H1 (cell line): ENCODE measurements at places on chromosomes 2 and 18. TPM values are rescaled to one million over a fixed set of nuclear protein-coding genes. Genes with fewer than 3 reads are reported as not detected.
A peak's percentile ranks its signal among the peaks of the same experiment; 100 is the strongest.

Gene ASB18
- polyA plus RNA-seq = not detected in 2 replicates

DNA sequence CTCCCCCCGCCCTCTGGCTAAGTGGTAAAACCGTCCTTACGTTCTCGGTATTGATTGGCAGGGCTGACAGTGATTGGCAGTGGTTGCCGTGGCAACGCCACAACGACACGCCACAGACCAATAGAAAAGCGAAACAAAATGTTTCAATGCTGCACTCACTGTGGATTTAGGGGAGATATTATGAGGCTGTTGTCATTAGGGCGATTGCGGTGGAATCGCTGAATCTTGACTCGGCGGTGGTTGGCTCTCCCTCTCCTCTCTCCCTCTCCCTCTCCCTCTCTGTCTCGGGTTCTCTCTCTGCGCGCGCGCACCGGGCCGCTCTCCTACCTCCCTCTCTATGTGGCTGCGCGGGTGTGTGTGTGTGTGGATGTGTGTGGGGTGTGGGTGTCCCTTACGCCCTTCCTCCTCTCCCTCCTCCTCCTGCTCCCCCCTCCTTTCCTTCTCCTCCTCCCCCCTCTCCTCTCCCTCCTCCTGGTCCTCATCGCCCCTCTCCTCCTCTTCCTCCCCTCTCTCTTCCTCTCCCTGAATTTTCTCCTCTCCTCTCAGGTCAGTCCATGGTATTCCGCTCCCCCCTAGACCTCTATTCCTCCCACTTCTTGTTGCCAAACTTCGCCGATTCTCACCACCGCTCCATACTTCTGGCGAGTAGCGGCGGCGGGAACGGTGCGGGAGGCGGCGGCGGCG is at the start of gene SIX3:
Gene SIX3 (plus strand): TSS at position 152 of the 684 bp plus-strand sequence. CDS start 403 bp downstream, at position 555.
- DNase-seq = no peak

GRCh38 chr2:7880566-7880965 is 801.3 kb upstream of the ID2 start:
- no peak for DNase-seq

GRCh38 chr2:190791347-190791975 is 89.2 kb upstream of the GLS start:
- DNase-seq = no peak

- no peak for DNase-seq
Observed at GRCh38 chr2:121690095-121690494, 40.8 kb upstream of the CLASP1 start.

DNA sequence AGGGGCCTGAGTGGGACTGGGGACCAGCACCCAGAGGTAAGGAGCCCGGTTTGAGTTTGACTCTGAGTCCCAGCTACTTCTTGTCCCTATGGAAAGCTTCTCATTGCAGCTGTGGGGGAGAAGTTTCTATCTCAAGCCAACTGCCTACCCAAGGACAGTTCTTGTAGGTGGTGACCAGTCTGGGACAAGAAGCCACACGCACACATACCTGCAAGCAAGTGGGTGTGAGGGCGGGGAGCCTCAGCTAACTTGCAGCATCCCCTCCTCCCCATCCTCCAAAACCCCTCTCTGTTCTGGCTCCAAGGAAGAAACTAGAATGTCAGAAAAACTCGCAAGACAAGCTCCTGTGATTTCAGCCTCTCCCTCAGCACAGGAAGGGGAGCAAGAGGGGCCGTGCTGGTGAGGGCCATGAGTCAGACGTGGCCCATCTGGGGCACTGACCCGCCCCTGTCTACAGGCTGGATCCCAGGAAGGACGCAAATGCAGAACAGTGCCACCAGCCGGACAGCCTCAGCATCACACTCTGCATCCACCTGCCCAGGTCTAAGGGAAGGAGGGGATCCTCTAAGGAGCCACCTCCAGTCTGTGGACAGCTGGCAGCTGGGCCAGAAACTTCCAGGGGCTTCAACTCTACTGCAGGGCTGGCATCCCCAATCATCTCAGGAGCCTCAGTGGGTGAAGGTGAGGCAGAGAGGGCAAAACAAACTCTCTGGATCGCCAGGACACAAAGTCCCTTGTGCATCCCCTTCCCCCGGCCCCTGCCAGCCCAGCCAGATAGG is 103.4 kb downstream of the TNS1 start:
- DNase-seq = peak; percentile 71

- no peak for DNase-seq
Observed at GRCh38 chr2:75157435-75157834, 41.9 kb downstream of the TACR1 start.

- no peak for DNase-seq
Observed at GRCh38 chr2:7121851-7122250, 204.6 kb downstream of the RNF144A start.
